ENCODE measurements at places on chromosomes 3 and 15. TPM values are rescaled to one million over a fixed set of nuclear protein-coding genes. Genes with fewer than 3 reads are reported as not detected.

DNA sequence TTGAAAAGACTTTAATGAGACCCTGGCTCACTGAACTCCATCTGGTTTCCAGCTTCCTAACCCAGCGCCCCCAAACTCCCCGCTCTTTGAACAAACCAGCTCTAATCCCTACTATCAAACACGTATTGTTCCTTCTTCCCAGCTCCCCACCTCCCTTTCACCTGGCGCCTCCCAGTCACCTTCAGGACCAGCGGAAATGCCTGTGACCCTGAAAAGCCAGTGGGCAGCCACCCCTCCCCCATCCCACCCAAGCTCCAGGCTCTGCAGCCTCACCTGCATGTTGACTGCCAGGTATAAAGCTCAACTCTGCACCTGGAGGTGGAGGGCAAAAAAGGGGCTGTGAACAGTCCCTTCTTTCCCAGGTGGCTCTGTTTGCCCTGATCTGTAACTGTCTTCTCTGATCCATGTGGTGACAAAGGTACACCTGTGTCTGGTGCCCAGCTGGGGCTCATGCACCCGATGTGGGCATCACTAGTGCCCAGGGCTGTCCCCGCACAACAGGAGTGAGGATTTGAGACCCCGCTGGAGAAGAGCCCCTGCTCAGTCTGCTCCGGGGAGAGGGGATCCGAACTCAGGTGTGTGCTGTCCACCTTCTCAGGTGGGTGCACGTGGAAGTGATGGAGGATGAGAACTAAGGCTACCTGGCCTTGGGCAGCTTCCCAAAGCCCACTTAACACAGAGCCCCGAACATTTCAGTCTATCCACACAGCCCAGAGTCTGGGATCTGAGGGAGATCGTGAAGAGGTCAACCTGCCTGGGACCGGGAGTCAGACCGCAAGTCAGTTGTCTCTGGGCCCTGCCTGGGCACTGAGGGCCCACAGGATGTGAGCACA is 128.9 kb downstream of the NSMCE3 start:
- H3K36me3 ChIP-seq: no peaks in the 10 kb centered on the region
- DNase-seq: no peak
- no peak overlapping the region for H3K27ac ChIP-seq
- H3K27me3 ChIP-seq: no peaks in the 10 kb centered on the region

GRCh38 chr3:152459118-152459515 is 190.4 kb downstream of the MBNL1 start:
- H3K36me3 ChIP-seq: peaks cover 59% of the 10 kb centered on the region
- H3K27ac ChIP-seq: no peak overlapping the region
- no peak overlapping the region for H3K4me3 ChIP-seq

DNA sequence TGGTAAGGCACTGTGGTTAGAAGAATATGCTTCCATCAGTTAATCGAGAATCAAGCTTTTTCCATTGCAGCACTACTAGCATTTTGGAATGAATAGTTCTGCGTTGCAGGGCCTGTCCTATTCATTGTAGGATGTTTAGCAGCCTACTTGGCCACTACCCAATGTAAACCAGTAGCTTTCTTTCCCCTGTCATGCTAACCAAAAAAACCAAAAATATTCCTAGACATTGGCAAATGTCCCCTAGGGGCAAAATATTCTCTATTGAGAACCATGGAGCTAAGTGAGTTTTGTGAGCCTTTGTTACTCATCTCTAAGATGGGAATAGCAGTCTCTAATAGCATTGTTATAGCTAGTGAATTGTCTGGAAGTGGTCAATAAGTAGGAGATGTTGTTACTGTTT is 187.2 kb downstream of the CADPS start:
- no peaks in the 10 kb centered on the region for H3K27me3 ChIP-seq
- no peak for DNase-seq
- no peaks in the 10 kb centered on the region for H3K36me3 ChIP-seq
- H3K27ac ChIP-seq: no peak overlapping the region
- H3K4me1 ChIP-seq: peaks cover 5% of the 10 kb centered on the region
- no peak overlapping the region for H3K4me3 ChIP-seq

GRCh38 chr3:149207475-149207874 is 14.2 kb downstream of the CP start:
- H3K36me3 ChIP-seq: no peaks in the 10 kb centered on the region
- H3K27me3 ChIP-seq: no peaks in the 10 kb centered on the region
- H3K4me3 ChIP-seq: no peak overlapping the region
- no peak overlapping the region for H3K27ac ChIP-seq
- DNase-seq: no peak
- H3K4me1 ChIP-seq: no peaks in the 10 kb centered on the region

DNA sequence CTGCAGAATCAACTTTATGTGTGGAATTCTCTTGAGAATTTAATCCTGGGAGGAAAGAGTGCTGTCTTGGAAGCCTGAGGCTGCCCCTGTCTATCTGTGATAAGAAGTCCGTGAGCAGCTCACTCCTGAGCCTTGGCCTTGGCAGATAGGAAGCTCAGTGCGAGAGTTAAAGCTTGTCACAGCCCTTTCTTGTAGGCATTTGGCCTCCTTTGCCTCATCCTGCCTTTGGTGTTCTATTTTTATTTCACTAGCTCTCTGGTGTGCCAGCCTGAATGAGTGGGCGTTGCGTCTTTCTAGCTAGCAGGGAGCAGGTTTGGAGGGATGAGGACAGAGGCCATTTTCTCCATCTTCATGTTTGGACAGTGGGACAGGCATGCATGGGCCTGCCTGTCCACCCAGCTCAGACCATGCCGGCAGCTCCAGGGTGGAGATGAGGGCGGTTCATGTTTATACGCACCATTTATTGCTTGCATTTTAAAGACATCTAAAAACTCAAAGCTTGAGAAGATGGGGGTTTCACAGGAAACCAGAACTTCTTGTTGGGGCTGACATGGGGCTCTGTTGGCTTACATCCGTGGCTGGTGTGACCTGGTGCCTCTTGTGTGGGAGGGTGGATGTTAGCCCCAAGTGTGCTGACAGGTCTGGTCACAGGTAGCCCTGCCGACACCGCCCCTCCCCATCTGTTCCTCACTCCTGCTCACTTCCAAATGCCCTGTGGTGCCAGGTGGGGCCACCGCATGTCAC is 29.8 kb downstream of the IRAK2 start:
- no peak for DNase-seq
- H3K4me3 ChIP-seq: no peak overlapping the region
- H3K27ac ChIP-seq: peak overlapping the region; percentile 86
- no peaks in the 10 kb centered on the region for H3K27me3 ChIP-seq

GRCh38 chr3:116601206-116601605 is 108.4 kb upstream of the TUSC7 start:
- no peaks in the 10 kb centered on the region for H3K36me3 ChIP-seq
- H3K4me1 ChIP-seq: no peaks in the 10 kb centered on the region
- no peak for DNase-seq
- no peak overlapping the region for H3K27ac ChIP-seq

- H3K4me1 ChIP-seq: no peaks in the 10 kb centered on the region
- no peak overlapping the region for H3K4me3 ChIP-seq
- no peak overlapping the region for H3K27ac ChIP-seq
- DNase-seq: no peak
- no peaks in the 10 kb centered on the region for H3K36me3 ChIP-seq
- H3K27me3 ChIP-seq: no peaks in the 10 kb centered on the region
These were observed 75.5 kb downstream of the SPATA16 start for GRCh38 chr3:173065543-173065981.

- no peaks in the 10 kb centered on the region for H3K27me3 ChIP-seq
- peaks cover 3% of the 10 kb centered on the region for H3K36me3 ChIP-seq
- peak overlapping the region; percentile 94 for H3K27ac ChIP-seq
- peaks cover 22% of the 10 kb centered on the region for H3K4me1 ChIP-seq
- no peak for DNase-seq
These were observed 653 bp upstream of the WDR6 start for GRCh38 chr3:49006408-49007067.

DNA sequence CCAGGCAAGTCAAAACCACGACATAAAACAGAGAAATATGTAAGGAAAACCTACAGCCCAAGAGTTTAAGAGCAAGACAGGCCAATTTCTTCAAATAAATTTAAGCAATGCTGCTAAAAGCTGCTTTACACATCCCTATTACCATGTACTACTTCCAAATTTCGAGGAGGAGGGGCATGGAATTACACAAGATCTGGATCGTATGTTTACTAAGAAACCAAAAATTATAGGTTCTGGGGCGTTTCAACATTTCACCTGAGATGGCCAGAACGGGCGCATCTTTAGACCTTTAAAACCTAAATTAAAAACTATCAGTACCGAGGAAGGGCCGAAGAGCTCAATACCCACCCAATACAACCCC is 664 bp upstream of the NR2C2 start:
- H3K4me1 ChIP-seq: peaks cover 60% of the 10 kb centered on the region
- peak overlapping the region; percentile 82 for H3K4me3 ChIP-seq
- peaks cover 9% of the 10 kb centered on the region for H3K36me3 ChIP-seq
- H3K27ac ChIP-seq: peak overlapping the region; percentile 99
- no peaks in the 10 kb centered on the region for H3K27me3 ChIP-seq
- DNase-seq: no peak

DNA sequence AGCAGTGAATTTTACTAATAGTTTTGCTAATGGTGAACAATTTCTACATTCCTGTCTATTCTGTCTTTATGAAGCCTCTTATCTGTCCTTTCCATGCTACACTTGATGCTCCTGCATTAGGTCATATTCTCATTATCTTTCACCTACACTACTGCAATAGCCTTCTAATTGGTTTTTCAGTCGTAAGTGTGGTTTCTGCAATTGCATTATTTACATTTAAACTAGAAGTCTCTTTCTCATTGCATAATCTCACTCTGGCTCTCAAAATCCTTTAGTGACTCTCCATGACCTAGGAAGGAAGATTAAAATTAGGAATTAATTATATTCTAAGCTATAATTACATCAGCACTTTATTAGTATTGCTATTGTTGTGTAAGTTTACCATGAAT is 686.5 kb downstream of the IGSF11 start:
- no peaks in the 10 kb centered on the region for H3K36me3 ChIP-seq
- H3K4me1 ChIP-seq: no peaks in the 10 kb centered on the region
- H3K27me3 ChIP-seq: no peaks in the 10 kb centered on the region
- no peak overlapping the region for H3K4me3 ChIP-seq
- H3K27ac ChIP-seq: no peak overlapping the region

Gene IL5RA
- total RNA-seq: 1.2 TPM

Gene LCTL
- not detected for total RNA-seq

Gene PCCB
- 30.0 TPM for total RNA-seq
